Dermis microvascular lymphatic vessel endothelial cell (primary cell): ENCODE measurements at places on chromosomes 2 and 18. TPM values are rescaled to one million over a fixed set of nuclear protein-coding genes. Genes with fewer than 3 reads are reported as not detected.

PRKD3 gene
- total RNA-seq, result 47.8 and 55.9 TPM in 2 replicates

GALR1 gene
- total RNA-seq, result not detected in 2 replicates

ANKRD23 gene
- total RNA-seq, result 0.51 and 1.1 TPM in 2 replicates

DNA sequence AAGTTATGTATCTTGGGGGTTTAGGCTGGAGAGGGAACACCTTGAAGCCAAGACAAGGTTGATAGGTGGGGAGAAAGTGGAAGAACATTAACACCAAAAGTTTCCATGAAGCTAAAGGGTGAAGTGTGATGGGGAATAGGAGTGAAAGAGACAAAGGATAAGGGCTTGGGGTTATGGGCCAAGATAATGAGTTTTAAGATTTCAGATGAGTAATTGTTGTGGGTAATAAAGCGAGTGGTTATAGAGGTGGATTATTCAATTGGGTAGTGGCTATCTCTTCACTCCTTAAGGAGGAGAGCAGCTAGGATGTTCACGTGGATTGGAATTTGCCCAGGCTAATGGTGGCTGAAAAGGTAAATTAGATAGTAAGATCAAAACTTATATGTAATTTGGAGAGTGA, 29.8 kb downstream of the EML4 start:
- DNase-seq, result no peak

DNA sequence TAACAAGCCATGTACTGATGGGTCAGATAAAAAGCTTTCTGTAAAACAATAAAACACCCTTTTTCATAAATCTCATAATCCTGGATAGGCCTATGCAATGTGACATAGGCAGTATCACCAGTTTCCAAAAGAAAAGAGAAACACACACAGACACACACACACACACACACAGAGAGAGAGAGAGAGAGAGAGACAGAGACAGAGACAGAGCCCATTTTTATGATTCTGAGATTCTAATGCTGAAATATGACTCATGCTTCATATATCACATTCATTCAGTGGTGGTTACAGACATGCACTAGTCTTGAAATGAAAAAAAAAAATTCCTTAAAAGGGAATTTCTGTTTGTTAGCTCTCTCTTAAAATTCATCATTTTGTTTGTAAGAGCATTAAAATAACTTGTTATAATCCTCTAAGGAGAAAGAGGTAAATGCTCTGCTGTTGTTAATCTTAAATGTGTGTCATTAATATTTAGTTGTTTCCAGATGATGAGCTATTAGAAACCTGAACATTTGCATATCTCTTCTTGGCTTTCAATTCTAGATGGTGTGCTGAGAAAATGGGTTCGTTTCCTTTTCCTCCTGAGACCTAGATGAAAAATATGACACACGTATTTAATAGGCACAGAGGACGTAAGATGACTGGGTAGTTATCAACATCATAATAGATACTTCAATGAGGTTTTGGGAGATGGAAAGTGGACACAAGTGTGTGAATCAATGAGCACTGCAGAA, 1598.7 kb upstream of the ACVR2A start:
- no peak for DNase-seq

- DNase-seq, result peak; percentile 51
These were observed 889.1 kb upstream of the GCFC2 start for GRCh38 chr2:76599732-76600368.

DNA sequence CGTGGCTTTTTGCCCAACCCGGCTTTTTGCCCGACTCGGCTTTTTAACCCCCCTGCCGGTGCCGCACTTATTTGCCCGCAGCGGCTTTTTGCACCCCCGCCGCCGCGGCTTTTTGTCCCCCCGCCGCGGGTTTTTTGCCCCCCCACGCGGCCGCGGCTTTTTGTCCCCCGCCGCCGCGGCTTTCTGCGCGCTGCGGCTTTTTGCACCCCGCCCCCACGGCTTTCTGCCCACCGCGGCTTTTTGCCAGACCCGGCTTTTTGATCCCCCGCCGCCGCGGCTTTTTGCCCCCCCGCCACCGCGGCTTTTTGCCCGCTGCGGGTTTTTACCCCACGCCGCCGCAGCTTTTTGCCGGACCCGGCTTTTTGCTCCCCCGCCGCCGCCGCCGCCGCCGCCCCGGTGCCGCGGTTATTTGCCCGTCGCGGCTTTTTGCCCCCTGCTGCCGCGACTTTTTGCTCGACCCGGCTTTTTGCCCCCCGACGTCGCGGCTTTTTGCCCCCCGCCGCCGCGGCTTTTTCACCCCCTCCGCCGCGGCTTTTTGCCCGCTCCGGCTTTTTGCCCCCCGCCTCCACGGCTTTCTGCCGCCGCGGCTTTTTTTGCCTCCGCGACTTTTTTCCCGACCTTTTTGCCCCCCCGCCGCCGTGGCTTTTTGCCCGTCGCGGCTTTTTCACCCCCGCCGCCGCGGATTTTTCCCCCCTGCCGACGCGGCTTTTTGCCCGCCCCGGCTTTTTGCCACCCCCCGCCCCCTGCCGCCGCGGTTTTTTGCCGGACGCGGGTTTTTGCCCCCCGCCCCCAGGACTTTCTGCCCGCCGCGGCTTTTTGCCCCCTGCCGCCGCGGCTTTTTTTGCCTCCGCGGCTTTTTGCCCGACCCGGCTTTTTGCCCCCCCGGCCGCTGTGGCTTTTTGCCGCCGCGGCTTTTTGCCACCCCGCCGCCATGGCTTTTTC, 2786.5 kb downstream of the RPIA start:
- peak; percentile 13 for DNase-seq
